ENCODE measurements at places on chromosomes 1 and 21.

GRCh38 chr1:150971583-150972416 is 2.8 kb downstream of the CERS2 start:
- peak; percentile 38 for DNase-seq

DNA sequence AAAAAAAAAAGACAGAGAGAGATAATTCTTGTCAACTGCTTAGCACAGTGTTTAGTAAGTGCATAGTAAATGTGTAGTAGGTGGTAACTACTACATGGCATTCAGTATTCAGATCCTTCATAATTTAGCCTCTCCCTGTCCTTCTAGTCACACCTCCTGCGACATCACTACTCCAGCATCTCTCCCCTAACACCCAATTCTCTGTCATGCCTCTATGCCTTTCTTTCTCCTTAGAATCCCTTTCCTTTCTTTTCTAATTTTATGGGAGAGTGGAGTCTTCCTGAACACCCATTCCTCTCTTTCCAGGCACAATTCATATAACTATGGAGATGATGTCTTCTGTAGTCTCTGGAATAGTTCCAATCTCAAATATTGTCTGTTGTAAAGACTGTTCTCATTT is 3.9 kb upstream of the VPS72 start:
- DNase-seq, result no peak

DNA sequence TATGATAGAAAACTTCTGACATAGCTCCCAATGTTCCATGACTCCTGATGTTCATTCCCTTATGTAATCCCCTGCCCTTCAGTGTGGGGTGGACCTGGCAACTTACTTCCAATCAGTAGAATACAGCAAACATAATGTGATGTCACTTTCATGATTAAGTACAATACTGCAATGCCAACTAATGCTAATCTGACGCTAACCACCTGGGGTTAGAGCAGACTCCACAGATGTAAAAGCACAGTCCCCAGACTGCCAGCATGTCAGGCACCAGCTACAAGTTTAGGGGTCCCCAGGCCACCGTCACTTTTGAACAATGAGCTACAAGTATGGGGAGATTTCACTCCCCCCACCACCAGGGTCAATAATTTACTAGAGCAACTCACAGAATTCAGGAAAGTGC is 32.3 kb upstream of the FBXO28 start:
- no peak for DNase-seq

DNA sequence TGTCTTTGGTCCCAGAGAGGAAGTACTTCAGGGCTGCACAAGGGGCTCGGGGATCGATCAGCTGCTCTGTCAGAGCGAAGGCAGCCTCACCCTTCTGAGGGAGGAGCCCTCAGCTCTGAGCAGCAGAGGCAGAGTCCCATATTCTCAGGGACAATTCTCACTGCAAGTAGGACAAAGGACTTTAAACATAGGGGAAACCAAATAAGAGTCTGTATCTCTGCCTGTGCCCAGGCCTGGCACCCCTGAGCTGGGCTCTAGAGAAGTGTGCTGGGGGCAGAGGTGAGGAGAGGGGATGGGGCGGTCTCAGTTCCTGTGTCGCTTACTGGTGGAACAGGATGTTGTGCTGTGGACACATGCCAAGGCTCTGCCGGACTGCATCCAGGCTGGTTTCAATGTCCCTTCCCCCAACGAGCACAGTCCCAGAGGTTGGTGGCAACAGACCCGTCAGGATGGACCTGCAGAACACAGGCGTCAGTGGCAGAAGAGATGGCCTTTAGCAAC is 76.6 kb downstream of the ABCA4 start:
- peak; percentile 31 for DNase-seq

GRCh38 chr1:174556392-174556791 is 108.6 kb downstream of the GPR52 start:
- DNase-seq, result no peak

- DNase-seq, result no peak
Observed at GRCh38 chr1:29967261-29967660, 730.9 kb downstream of the PTPRU start.

Measured in NCI-H69 (cell line).